ENCODE measurements at places on chromosomes 3 and 15. TPM values are rescaled to one million over a fixed set of nuclear protein-coding genes. Genes with fewer than 3 reads are reported as not detected.
A peak's percentile ranks its signal among the peaks of the same experiment; 100 is the strongest.

PRICKLE2 gene
- 0.46 TPM for total RNA-seq

DNA sequence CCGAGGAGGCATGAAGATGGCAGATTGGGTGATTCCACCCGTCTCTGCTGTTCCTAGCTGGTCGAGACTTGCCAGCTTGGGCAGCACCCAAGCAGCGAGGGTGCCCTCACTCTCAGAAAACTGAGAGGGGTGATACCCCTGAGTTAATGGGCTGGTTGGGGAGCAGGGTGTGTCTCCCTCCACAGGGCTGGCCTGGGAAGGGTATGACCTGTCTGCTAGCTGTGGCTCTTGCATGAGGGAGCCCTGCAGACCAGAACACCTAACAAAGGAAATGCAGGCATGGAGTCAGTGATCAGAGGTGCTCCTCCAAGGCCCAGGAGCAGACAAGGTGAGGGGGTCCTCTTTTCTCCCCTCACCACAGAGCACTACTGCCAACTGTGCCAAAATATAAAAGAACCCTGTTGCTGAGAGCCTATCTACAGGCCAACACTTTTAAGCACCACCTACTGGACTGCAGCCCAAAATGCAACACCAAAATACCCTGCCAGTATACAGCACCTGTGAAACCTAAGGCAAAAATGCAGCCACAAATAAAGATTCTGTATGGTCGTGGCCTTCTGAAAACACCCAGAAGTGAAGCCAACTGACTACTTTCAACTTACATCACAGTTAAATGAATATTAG lies 35.8 kb upstream of the PPM1L start:
- DNase-seq: peak; percentile 36

- DNase-seq: no peak
Measured at GRCh38 chr15:48875241-48875960, 2.5 kb upstream of the EID1 start.

GRCh38 chr15:35123743-35124142 lies 38.6 kb upstream of the NANOGP8 start:
- DNase-seq: no peak

GRCh38 chr3:69235882-69236281 lies 113.5 kb upstream of the LMOD3 start:
- DNase-seq: no peak

GCSAM gene
- total RNA-seq: not detected

PLS1 gene
- 20.1 TPM for total RNA-seq

TRPM1 gene
- not detected for total RNA-seq

GRCh38 chr15:64099379-64099778 lies 3.6 kb downstream of the SNX1 start:
- DNase-seq: no peak

- no peak for DNase-seq
Measured at GRCh38 chr15:70118599-70118998, 20.9 kb upstream of the TLE3 start.

GRCh38 chr15:74542166-74543042 lies 1.4 kb downstream of the ARID3B start:
- DNase-seq: no peak

THSD4 gene
- 29.0 TPM for total RNA-seq

DNA sequence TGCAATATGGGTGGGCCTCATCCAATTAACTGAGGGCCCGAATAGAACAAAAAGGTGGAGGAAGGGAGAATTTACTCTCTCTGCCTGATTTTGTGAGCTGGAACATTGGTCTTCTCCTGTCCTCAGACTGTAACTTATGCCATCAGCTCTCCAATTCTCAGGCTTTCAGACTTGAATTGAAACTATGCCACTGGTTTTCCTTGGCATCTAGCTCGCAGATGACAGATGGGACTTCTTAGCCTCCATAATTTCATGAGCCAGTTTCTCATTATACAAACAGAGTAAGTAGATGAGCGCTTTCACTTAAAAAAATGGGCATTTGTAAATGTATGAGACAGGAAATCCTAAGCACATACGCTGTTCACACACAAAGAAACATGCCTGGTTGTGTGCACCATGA lies 8.7 kb upstream of the PTX3 start:
- no peak for DNase-seq

CHRD gene
- not detected for total RNA-seq

- no peak for DNase-seq
Measured at GRCh38 chr3:71528816-71529215, 54.7 kb downstream of the FOXP1 start.

DNA sequence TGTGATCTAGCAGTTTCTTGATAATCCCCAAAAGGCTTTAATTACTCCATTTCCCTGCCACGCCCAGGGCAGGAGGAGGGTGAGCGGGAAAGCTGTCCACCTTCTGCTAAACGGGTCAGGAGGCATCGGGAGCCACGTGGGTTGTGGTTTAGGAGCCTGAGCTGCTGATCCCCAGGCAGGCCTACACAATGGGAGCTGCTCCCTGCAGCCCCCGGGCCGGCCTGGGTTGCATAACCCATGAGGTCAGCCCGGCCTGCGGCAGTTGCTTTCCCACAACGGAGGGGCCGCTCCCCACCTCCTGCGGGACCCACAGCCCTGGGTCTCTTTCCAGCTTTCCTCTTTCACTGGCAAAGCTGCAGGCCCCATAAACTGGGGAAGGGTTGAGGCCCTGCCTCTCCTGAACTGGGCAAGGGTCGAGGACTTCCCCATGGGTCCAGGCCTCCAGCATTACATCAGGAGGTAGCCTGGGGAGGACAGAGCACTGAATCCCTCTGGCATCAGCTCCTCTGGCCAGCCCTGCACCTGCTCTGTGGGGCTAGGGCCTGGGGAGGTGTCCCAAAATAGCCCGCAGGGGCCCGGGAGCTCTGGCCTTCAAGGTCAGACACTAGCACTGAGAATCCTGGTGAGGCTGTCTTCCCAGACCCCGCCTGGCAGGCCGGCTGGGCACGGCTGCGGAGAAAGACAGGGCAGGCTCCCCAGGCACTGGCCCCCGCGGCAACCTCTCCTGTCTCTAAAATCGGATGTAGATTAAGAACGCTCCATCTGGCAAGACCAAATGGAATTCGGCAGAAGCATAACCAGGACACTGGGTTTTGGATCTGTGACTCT lies 47.3 kb downstream of the ZDHHC19 start:
- DNase-seq: no peak

DNA sequence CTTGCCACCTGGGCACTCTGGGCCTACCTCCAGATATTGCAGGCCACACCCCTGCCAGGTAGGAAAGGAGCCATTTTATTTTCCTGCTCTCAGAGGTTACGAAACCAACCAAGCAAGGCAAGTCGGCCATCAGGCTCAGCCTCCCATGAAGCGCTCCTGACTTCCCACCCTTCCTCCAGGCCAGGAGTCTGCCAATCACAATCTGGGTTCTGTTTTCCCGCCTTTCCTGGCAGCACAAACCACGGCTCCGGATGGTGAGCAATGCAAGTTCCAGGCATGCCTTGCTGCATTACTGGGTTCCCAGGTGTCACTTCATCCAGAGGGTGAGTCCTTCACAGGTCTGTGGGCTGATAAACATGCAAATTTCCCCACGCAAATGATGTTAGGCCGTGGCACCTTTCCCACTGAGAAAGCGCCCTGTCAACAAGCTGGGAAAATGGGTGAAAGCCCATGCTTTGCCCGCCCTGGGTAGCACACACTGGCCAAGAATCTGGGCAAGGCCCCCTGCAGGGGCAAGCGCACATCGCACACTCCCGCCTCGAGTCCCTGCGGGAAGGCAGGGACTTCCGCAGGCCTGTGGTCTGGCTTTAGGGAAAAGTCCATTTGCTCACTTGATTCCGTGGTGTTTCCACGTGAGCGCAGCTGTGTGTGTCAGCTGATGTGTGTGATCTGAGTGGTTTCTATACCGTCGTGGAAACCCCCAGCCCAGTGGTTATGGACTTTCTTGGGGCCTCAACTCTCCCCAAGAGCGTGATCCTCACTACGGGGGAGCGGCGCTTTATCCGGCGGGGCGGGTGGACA lies 61.6 kb upstream of the RYK start:
- peak; percentile 27 for DNase-seq

SCG5 gene
- 1.6 TPM for total RNA-seq

- no peak for DNase-seq
Measured at GRCh38 chr15:57820119-57820518, 113.6 kb downstream of the POLR2M start.

Measured in PC-3 (cell line).